ENCODE measurements at places on chromosomes 1 and 21.
A peak's percentile ranks its signal among the peaks of the same experiment; 100 is the strongest.

- no peak for DNase-seq
These were observed 64.2 kb downstream of the FHAD1 start for GRCh38 chr1:15311122-15311822.

DNA sequence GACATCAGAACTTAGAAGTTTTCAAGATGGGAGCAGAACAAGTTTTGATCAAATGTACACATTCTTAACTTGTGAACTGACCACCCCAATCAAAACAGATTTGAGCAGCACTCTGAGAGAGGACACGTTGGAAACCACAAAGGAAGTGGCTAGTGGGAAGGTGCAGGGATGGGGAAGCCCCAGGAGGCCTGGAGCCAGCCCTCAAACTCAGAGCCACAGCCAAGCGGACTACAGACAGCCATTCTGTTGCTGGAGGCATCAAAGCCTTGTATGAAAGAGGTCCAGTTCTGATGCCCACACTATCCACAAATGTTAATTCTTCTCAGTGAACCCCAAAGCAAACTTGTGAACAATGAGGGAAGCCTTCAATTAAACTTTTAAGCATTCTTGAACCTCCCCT lies 143.6 kb upstream of the RAB4A start:
- peak; percentile 43 for DNase-seq

DNA sequence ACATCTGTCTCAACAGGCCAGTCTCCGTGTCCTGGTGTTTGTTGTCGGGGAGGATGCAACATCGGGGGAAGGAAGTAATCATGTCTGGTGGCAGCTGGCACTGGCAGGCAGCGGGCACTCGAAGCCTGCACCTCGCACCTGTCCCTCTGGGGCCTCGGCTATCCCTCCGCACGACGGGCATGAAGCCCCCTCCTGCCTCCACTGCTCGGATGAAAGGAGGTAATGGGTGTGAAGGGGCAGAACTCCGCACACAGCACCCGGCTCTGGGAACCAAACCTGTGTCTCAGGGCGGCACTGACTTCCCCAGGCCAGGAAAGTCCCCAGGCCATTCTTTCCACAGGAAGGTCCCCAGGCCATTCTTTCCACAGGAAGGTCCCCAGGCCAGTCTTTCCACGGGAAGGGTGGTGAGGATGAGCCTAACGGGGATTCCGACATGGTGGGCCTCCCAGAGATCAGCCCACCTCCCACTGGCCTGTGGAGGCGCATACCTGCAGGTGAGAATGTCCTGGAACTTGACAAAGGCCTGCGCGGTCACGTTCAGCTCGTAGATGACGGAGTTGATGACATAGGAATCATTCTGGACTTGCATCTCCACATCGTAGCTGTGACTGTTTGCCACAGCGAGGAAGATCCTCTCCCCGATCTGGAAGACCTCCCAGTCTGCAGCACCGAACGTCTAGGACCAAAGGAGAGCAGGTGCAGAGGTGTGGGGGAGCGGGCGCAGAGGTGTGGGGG lies 31.1 kb downstream of the KRTAP10-1 start:
- DNase-seq, result no peak

DNA sequence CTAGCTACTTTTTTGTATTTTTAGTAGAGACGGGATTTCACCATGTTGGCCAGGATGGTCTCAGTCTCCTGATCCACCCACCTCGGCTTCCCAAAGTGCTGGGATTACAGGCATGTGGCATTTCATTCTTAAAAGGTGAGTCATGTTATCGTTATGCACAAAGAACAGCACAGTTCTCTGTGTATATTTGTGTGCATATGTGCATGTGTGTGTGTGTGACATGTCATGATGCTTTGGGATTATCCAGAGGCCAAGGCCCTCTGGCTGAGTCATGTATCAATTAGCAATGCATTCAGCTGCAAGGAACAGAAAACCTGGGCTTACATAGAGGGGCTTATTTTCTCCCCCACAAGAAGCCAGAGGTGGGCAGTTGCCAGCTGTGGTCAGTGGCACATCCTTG lies 301.7 kb upstream of the KAZN start:
- no peak for DNase-seq

- DNase-seq, result no peak
These were observed 86.8 kb downstream of the C21orf91 start for GRCh38 chr21:17732306-17732705.

- no peak for DNase-seq
These were observed 109.1 kb downstream of the LMO4 start for GRCh38 chr1:87437663-87438295.

GRCh38 chr21:15408089-15408488 lies 321.7 kb upstream of the USP25 start:
- DNase-seq, result no peak

- no peak for DNase-seq
These were observed 12.2 kb downstream of the FCRLB start for GRCh38 chr1:161733526-161733925.

DNA sequence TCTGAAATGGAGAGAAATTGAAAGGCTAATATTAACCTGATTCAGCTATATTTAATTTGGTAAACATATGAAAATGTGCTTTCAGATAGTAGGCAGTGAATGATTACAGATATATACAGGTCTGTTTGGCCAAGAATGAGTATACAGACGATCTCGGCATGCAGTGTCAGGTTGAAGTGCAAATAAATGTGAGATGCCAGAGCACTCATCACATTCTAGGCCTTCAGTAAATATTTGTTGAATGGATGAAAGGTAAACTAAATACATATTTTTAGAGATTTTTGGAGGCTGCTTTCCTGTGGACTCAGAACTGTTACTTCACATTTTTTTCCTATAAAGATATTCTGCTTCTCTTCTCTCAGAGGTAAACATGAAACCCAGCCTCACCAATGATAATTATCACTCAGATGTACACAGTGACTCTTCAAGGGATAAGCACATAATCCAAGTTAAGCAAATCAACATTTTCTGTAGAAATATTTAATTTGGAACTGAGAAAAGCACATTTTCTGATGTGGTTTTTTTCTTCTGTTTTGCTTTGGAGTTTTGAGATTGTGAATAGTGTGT lies 702.9 kb downstream of the BRINP3 start:
- DNase-seq, result no peak

DNA sequence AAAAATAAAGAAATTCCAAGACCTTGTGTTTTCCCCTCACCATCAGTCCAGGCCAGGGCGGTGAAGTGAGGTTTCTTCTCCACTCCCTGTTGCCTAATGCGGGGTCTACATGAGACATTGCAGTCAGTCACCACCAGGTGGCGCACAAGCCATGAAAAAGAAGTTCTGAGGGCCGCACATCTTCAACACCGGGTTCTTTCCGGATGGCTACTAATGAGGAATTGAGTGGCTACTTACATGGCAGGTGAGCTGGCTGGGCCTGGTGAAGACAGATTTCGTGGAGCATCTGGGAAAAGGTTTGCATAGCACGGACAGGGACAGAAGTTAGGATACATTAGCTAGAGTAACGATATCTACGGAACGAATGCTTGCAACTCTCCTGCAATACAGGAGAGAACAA lies 15.8 kb upstream of the S100A11 start:
- peak; percentile 94 for DNase-seq

DNA sequence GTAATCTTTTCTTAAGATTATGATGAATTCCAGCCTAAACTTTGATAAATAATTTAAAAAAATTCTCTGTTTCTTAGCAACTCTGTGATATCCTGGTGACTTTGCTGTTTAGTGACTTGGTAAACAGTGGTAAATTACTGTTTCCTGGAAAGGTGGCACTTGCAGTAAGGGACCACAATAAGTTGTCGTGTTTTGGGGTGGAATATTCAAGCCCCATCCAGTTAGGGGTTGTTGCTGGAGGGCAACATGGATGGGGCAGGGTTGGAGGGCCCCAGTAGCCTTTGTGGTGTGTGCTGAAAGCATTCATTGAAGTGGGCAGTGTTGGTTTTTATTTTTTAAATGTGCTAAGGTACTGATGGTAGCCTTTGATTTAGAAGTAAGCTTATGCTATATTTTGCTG lies 30.3 kb downstream of the PRDM2 start:
- DNase-seq, result no peak

DNA sequence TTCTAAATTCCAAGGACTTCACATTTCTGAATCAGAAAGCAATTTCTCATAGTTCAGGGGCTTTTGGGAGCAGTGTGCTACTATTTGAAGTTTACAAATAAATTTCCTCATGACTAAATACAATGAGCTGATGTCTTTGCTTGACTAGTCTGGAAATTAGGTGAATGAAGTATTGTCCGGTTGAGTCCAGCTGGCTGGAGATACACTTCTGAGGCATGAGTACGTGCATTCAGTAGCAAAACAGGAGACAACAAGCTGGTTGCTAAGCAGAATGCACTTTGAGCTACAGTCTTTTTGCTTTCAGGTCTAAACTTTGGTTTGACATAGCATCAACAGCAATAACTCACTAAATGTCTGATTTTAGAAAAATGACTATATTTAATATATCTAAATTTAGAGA lies 27.1 kb downstream of the ZNHIT6 start:
- DNase-seq, result no peak

DNA sequence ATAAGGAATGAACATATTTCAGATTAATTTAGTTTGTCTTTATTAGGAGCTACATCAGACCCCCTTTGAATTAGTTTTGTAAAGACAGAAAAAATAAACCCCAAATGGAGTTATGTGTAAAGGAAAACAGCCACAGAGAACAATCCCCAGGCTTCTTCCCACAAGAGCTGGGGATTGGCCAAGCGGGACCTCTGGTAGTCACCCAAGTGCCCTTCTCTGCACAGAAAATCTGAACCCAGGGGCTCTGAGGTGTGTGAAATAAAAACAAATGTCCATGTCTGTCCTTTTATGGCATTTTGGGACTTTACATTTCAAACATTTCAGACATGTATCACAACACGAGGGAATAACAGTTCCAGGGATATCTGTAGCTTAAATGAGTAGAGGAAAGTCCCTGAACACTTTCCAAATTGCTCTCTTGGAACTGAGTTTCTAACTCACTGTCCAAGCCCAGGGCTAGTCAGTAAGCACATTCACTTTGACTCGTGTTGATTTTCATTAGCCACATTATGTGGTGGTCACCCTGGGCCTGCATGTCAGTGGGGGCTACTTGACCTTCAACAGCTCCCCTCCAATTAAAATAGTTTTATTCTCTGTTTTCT lies 22.5 kb downstream of the DPT start:
- no peak for DNase-seq

- no peak for DNase-seq
These were observed 23.4 kb downstream of the ZNF281 start for GRCh38 chr1:200386416-200386815.

DNA sequence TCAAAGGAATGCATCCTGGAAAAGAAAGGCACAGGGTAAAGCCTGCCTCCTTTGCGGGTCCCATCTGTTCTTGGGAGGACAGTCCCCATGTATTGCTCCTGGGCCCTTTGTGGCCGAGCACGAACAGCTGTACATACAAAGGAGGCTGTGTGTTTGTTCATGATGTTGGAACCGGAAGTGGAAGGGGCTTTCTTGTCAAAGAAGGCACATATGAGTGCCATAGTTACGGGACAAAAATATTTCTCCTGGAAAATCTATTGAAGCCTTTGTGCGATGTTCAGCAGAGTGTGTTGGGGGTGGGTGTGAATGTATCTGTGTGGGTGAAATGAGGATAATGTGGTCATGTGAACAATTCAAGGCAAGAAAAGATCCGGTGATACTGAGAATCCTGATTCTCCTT lies 297.6 kb downstream of the DISC1 start:
- DNase-seq, result no peak

GRCh38 chr1:241048622-241049021 lies 308.4 kb downstream of the RGS7 start:
- no peak for DNase-seq

DNA sequence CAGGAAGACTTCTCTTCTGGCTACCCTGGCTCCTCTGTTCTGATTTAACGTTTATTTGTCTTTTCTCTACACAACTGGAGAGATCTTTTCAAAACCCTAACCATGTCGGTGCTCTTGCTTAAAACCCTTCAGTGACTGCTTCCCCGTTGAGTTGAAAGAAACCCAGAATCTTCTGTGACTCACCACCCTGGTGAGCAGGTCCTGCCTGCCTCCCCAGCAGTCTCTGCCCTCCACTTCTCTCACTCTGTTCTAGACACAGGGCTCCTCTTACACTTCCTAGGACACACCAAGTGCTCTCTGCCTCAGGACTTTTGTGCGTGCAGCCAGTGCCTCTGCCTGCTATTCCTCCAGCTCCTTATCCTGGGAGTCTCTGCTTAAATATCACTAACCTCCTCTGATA lies 131.4 kb downstream of the IER5 start:
- no peak for DNase-seq

GRCh38 chr1:1156140-1157032 lies 17.3 kb upstream of the TTLL10 start:
- no peak for DNase-seq

- no peak for DNase-seq
These were observed 76.9 kb downstream of the FH start for GRCh38 chr1:241442686-241443085.

DNA sequence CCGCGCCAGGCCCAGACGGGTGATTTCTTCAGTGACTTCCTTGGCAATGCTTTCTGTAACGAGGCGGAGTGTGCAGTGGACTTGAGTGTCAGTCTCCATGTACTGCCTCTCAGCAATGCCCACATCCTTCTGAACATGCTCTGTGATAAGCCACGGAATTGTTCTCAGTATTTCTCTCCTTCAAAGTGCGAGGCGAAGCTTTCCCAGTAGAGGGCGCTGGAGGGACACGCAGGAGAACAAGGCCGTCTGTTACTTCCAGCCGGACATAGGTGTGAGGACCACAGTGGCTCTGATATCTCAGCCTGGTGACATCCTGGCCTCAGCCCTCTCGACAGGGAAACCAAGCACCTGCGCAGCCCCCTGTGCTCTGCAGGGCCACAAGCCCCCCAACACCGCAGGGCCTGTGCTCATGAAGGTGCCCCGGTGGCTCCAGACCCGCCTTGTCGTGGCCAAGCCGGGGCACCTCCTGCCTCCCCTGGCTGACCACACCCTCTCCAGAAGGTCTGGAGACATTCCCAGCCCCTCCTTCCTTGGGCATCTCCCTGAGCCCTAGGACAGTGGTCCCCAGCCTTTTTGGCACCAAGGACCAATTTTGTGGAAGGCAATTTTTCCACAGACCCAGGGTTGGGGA lies 46.1 kb upstream of the BACE2 start:
- DNase-seq, result peak; percentile 88

DNA sequence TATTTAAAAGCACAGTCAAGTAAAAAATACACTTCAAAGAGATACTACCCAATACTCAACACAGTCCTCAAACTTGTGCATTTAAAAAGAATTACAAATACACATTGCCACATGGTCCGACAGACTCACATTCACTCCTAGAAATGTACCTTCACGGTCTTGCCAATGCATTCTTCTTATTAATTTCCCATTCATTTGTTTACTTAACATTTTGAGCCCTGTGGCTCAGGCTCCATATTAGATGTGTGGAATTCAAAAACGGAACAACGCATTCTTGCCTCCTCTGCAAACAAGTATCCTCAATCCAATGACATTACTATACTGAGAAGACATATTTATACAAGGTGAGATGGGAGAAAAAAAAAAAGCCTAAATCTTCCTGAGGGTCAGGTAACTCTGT lies 2.5 kb upstream of the DUSP23 start:
- no peak for DNase-seq

Measured in stimulated activated CD8-positive, alpha-beta memory T cell treated with anti-CD3 and anti-CD28 coated beads, Interleukin-4, amount 100 ng/mL, for 48 hours (primary cell).